ENCODE measurements at places on chromosomes 6 and 20.

- no peaks in the 10 kb centered on the region for H3K36me3 ChIP-seq
- DNase-seq = no peak
- H3K27me3 ChIP-seq = no peaks in the 10 kb centered on the region
Measured at GRCh38 chr6:55869674-55870073, 5.7 kb downstream of the BMP5 start.

- no peaks in the 10 kb centered on the region for H3K36me3 ChIP-seq
- no peak for DNase-seq
- H3K4me1 ChIP-seq = no peaks in the 10 kb centered on the region
- no peaks in the 10 kb centered on the region for H3K27me3 ChIP-seq
- H3K4me3 ChIP-seq = no peak overlapping the region
Measured at GRCh38 chr6:34132486-34133185, 13.3 kb downstream of the GRM4 start.

DNA sequence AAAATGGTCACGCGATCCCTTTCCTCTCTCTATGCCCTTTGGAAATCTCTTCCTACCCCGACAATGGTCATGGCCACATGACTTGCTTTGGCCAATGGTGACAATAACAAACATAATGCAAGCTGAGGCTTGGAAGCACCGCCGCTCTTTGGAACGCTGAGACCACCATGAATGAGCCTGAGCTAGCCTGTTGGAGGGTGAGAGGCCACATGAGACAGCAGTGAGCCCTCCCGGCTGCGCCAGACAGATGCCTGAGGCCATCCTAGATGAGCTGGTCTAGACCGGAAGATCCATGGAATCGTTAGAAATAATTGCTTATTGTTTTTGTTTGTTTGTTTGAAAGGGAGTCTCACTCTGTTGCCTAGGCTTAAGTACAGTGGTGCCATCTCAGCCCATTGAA lies 64.2 kb downstream of the STK35 start:
- no peak for DNase-seq
- H3K27me3 ChIP-seq = no peaks in the 10 kb centered on the region
- no peak overlapping the region for H3K27ac ChIP-seq
- H3K4me1 ChIP-seq = no peaks in the 10 kb centered on the region
- no peaks in the 10 kb centered on the region for H3K36me3 ChIP-seq
- H3K4me3 ChIP-seq = no peak overlapping the region

DNA sequence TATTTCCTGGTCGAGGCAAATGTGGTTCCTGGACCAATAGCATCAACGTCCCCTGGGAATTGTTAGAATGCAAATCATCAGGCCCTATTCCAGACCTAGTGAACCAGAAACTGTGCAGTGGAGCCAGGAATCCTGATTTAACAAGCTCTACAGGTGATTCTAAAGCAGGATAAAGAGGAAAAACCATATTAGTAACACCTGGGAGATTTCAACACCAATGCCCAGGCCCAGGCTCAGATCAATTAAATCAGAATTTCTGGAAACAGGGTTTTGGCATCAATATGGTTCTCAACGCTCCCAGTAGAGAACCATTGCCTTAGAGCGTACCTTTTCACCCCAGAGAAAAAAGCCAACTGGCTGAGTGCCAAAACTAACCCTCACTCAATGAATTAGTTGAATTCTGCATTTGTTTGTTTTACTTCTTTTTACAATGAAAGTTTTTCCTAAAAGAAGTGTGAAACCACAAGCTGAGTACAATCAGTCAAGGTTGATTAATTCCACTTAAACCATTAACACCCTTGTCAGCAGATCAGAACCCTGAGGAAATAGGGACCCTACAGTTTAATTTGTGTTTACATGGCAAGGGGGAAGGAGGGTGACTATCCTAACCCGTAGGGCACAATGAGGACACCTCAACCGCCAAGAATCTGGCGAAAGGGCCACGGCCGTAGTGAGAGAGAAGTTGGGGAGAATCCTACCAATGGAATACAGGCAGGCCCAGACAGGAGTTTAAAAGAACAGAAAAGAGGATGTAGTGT lies 34.9 kb upstream of the LOC128125822 start:
- DNase-seq = no peak
- H3K27ac ChIP-seq = no peak overlapping the region
- no peak overlapping the region for H3K4me3 ChIP-seq
- H3K4me1 ChIP-seq = no peaks in the 10 kb centered on the region

DNA sequence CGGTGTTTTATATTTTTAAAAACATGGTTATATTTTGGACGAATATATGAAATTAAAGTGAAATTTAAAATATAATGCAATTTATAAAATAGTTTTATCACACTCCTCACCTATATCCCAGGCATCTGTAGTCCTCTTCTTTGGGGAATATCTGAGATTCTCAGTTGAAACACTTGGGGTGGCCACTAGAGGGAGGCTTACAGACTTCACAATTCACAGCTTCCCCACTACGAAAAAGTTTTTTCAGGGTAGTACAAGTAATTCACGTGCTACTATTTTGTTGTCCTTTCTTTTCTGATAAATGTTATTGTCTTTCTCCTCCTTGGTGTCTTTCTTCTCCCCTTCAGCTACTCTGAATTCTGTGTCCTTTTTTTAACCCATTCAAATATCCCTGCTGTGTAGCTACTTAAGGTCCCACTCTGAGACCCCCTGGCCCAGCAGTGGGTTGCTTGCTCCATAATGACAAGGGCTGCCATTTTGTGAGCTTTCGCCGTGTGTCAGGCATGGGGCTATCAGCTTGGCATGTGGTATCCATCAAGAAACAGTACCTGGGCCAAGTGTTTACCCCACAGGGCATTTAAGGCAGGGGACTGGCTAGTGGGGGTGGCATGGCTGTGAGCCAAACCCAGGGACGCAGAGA lies 43.6 kb upstream of the PHACTR3 start:
- no peak for DNase-seq
- no peak overlapping the region for H3K4me3 ChIP-seq
- H3K36me3 ChIP-seq = no peaks in the 10 kb centered on the region
- H3K4me1 ChIP-seq = no peaks in the 10 kb centered on the region
- H3K27me3 ChIP-seq = no peaks in the 10 kb centered on the region

DNA sequence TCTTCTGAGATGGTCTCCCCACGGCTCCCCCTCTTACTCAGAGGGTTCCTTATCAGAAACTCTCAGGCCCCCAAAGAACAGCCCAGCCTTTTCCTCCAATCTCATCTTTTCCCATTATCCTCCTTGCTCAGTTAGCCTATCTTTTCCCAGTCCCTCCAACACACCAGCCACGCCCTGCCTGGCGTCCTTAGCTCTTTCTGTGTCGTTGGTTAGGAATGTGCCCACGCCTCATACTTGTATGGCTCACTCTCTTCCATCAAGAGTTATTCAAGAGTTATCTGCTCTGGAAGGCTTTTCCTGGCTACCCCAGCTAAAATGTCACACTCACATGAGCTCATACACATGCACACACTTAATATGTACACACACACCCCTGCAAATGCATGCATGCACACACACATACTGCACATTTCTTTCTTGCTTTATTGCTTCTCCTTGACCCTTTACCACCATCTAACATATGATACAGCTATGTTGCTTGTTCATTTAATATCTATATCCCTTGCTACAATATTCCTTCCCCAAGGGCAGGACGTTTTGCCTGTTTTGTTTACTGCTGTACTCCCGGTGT lies 37.6 kb downstream of the SLC2A10 start:
- no peaks in the 10 kb centered on the region for H3K27me3 ChIP-seq
- no peak overlapping the region for H3K4me3 ChIP-seq
- no peaks in the 10 kb centered on the region for H3K36me3 ChIP-seq

- no peaks in the 10 kb centered on the region for H3K36me3 ChIP-seq
- H3K27me3 ChIP-seq = no peaks in the 10 kb centered on the region
- H3K4me1 ChIP-seq = no peaks in the 10 kb centered on the region
- DNase-seq = no peak
Measured at GRCh38 chr6:159398633-159399032, 229.4 kb downstream of the FNDC1 start.

GRCh38 chr20:44393608-44394451 lies 38.3 kb downstream of the HNF4A start:
- DNase-seq = no peak
- H3K4me1 ChIP-seq = peaks cover 2% of the 10 kb centered on the region
- H3K4me3 ChIP-seq = no peak overlapping the region
- no peak overlapping the region for H3K27ac ChIP-seq

DNA sequence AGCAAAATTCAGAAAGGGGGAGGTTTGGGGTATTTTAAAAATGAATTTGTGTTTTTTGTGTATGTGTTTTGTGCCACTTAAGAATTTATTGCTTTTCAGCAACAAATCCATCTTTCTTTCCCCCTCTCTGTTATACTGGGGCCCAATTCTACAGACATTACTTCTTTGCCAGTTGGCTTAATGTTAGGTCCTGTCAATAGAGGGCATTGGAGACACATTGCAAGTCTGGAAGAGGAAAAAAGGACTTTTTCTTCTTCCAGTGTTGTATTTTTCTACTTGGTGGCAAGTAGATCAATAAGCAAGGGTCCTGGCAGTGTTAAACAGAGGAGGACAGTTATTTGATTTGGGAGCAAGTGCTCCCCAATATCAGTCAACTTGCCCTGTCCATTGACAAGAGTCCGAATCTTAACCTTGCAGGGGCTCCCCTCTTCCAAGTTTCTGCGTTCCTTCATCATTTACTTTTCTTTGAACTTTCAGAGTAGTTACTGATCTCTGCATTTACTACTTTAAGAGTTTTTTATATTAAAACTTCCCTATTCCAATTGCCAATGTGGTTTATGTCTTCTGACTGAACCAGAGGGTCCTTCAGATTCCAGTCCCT lies 23.4 kb downstream of the SCML4 start:
- DNase-seq = no peak
- H3K36me3 ChIP-seq = no peaks in the 10 kb centered on the region

DNA sequence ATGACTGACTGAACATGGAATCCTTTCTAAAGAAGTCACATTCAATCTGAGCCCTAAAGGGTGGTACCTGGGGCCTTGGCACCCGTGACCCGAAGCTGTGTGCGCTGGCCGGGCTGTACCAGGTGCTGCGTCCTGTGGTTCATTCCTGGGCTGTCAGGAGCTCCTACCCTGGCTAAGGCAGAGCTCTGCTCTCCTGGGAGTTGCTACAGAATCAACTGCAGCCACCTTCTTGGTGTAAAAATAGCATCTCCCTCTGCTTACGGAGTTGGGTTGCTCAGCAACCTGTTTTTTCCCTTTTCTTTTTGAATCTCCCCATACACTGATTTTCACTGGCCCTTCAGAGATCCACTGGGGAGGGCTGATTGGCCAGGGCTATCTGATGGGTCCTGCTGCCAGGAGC lies 236.6 kb upstream of the PDE10A start:
- H3K4me3 ChIP-seq = no peak overlapping the region
- no peaks in the 10 kb centered on the region for H3K27me3 ChIP-seq
- no peak for DNase-seq
- H3K36me3 ChIP-seq = no peaks in the 10 kb centered on the region
